Osteocyte (in vitro differentiated cells): ENCODE measurements at places on chromosomes 1 and 21. TPM values are rescaled to one million over a fixed set of nuclear protein-coding genes. Genes with fewer than 3 reads are reported as not detected.

Gene CACNA1E
- not detected in 2 replicates for total RNA-seq

Gene CASZ1
- 1.2 and 1.8 TPM in 2 replicates for total RNA-seq

Gene ASCL5
- not detected in 2 replicates for total RNA-seq

DNA sequence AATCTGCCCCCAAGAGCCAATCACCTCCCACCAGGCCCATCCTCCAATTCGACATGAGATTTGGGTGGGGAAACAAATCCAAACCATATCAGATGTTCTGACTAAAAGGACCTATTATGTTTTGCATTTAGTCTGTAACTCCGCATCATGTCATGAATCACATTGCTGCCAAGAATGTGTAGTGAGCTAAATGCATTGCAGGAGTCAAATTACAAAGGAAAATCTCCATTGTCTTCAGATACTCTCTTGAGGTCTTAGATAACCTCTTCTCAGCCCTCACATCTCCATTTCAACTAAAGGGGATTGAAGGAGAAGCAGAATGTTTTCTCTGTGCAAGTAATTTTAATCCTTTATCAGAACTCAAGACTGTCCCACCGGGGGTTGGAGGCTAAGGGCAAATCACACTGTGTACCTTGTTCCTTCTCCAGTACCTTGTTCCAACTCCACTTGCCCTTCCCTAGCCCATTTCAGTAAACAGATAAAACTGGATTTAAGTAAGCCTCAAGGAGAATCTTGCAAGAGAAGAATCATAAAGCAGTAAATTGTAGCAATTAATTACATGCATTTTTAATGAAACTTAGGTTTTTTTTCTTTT lies 34.1 kb downstream of the EXTL2 start:
- no peak for DNase-seq

DNA sequence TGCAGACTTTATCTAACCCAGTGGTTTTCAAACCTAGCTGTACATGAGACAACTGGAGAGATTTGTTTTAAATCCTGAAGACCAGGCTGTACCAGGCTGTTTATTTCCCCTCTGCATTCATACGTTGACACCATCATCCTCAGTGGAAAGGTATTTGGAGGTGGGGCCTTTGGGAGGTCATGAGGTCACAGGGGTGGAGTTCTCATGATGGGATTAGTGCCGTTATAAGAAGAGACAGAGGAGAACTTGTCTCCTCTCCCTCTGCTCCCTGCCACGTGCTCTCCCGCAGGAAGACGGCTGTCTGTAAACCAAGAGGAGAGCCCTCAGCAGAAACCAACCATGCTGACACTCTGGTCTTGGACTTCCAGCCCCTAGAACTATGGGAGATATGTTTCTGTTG lies 165.4 kb downstream of the ADSS2 start:
- DNase-seq, result no peak

DNA sequence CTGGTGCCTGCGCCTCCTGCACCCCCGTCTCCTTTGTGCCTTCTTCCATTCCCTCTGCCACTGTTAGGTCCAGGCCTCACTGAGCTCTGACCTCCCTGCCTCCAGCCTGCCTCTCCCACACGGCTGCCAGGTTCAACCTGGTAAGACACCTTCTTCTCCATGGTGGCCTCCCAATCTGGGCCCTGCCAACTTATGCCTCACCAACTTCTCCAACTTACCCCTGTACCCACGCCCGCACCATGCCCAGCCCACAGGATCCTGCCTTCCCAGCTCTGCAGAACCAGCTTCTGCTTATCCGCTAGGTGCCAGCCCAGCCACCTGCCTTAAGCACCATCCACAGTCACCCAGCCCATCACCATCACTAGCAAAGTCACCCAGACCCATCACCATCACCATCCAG lies 37.2 kb downstream of the PDE9A start:
- DNase-seq, result no peak
